Natural killer cell treated with Interleukin-12 subunit alpha and Interleukin-12 subunit beta and Interleukin-15 and Interleukin-18, amount 100 ng/mL, for 72 hours (primary cell): ENCODE measurements at places on chromosomes 7 and 10.

DNA sequence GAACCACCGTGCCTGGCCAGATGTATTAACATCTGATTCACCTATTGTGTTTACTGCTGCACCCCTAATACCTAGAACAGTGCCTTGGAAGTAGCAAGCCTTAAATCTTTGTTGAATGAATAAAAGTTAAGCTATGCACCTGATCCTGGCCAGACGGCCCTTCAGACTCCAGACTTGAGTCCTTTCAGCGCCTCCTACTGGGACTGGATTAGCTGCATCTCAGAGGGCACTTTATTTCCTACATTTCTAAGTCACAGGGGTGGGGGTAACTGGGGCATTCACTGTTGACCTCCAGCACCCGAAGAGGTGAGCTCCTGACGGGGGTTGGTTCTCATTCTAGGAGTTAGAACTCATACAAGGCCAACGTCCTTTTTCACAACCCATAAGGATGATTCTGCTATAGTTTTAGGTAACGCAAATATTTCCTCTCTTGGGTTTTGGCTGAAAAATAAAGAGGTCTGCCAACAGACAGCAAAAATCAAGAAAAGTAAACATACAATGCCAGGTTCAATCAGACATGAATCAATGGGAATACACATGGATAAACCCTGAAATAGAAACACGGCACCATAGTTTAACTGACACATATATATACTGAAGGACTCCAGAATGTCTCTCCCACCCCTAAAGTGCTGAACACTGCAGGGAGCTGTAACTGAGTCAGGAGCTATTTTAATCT lies 48.0 kb upstream of the DLG5 start:
- no peak for DNase-seq

DNA sequence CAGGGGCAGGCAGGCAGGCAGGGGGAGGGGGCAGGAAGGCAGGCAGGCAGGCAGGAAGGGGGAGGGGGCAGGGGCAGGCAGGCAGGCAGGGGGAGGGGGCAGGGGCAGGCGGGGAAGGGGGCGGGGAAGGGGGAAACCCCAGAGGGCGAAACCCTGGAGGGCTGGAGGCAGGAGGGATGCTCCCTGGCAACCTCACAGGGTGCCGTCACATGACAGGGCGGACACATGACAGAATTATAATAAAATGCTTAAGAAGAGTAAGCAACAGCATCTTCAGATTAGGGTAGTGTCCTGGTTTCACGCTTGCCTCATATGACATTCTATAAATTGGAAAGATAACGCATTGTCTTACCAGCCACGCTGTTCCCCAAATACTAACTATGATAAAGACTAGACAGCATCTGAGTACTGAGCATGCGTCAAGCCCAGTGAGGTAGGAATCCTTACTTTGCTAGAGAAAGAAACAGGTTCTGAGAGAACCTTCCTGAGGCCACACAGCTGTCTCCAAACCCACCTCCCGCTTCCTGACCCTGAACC lies 131.6 kb downstream of the DIP2C start:
- no peak for DNase-seq

DNA sequence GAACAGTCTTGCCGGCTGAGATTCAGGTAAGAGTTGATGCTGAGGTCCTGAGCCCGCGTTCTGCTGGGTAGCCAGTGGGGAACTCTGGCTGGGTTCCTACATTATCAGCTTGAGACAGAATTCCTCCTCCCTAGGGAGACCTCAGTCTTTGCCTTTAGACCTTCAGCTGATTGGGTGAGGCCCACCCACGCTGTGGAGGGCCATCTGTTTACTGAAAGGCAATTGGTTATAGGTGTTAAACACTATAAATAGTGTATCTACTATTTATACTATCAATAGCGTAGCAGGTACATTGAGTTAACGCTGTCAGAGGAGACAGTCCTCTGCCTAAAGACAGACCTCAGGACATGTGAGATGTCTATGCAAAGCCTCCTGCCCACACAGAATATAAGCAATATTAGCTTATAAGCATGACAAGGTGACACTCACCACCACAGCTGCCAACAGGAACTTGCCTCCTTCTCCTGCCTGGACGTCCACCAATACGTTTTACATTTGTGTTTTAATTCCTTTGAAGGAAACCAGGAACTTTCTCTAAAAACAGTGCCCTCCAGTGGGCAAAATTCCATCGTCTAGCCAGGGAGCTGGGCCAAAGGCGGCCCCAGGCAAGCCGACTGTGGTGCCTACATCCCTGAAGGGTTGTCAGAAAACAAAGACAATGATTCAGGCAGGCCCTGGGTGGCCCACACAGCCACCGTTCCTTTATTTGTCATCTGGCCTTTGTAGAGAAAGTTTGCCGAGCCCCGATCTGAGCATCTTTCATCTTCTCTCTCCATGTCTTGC lies 58.8 kb downstream of the INSIG1 start:
- DNase-seq, result no peak

DNA sequence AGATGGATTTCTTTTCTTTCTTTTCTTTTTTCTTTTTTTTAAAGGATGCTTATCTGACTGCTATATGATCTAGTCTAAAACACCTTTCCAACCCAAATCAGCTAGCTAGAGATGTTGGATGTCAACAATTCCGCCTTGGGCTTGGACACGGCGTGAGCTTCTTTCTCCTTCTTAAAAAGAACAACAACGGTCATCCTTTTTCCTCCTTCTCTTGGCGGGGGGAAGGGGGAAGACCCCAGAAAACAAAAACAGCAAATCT lies 1.0 kb downstream of the BEND7 start:
- no peak for DNase-seq

- no peak for DNase-seq
These were observed at the start of gene ADAM12 for GRCh38 chr10:126387931-126388911. Gene ADAM12, minus strand, starts transcription at chr10:126388477. Its CDS starts 332 bp downstream, at chr10:126388145.

- peak; percentile 39 for DNase-seq
These were observed 119.2 kb downstream of the NEURL1 start for GRCh38 chr10:103612462-103613365.

DNA sequence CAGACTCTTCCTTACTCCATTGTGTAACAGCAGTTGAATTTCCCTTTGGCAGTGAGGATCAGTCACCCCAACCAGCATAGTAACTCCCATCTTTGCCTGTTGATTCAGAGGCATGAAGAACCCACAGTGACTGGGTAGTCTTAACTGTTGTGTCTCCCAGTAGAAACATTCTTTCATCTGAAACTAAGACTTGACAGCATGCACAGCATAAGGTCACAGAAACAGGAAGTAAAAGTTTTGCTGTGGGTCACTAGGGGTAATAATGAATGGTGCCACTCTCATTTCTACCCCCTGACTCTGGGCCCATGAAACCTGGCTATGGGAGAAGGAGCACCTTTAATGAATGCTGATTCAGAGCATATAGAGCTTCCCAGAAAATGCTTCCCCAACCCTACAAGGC lies 8.3 kb upstream of the FRMPD2 start:
- DNase-seq, result no peak

GRCh38 chr7:20112696-20113095 lies 104.5 kb downstream of the MACC1 start:
- no peak for DNase-seq

DNA sequence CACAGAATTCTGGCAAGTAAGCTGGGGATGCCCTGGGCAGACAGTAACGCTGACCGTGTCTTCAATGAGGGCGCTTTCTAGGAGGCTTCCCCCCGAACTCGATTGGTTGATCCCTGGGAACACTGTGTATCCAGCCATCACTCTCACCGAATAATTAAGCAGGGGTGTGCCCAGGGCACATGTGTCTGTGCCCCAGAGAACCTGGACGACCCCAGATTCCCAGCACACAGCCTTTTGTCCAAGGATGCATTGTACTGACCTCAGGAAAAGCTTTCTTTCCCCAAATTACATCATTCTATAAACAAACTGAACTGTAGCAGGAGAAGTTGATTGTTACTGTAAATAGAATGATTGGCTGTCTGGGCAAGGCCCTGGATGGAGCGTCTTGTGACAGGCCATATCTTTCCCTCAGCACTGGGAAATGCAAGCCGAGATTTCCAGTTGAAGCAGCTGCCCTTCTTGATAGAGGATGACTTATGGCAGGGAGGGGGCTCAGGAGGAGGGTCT lies 6.6 kb upstream of the DEPP1 start:
- DNase-seq, result no peak

DNA sequence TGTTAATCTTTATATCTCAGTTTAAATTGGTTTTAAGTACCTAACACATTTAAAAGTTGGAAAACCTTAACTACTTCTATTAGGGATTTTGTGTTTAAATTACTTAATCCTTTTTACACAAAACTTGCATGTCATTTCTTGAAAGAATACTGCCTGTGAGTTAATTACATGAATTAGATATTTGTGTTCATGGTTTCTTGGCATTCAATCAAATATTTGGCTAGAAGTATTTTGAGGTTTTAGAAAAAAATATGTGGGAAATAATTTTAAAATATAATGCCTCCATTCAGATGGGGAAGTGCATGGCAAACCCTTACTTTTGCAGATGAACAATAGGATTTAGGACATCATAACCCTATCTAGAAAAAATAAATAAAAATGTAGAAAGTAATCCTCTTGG lies 186.5 kb upstream of the SEMA3E start:
- no peak for DNase-seq

DNA sequence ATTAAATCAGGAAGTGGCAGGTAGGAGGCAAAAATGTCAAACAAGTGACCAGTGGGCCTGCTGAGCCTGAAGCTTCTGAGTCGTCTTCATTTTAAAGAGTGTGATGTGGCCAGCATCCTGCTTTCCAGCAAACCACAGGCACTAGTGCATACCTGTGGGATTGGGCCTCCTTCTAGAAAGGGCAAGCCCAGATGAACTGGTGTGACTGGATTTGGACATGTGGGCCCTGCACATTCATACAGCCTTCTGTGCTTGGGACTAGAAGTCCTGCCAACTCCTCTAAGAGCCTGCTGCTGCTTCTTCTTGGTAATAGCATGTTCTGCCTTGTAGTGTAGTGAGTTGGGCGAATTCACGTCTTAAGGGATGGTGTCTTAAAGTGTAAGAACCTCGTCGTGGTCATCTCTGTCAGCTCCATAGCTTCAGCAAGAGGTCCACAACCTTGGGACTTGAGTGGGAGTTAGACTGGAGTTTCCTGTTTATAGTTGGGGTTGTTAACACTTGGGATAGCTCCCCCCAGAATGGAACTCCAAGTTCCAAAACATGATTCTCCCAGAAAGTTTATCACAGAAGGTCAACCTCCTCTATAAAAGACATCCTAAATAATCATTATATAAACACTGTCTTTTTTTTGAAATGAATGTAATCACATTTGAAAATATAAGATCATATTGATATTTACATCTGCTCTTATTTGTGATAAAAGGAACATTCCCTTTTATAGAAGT lies 11.2 kb downstream of the BMPER start:
- no peak for DNase-seq

GRCh38 chr7:157929671-157930070 lies 592.9 kb downstream of the DNAJB6 start:
- no peak for DNase-seq

DNA sequence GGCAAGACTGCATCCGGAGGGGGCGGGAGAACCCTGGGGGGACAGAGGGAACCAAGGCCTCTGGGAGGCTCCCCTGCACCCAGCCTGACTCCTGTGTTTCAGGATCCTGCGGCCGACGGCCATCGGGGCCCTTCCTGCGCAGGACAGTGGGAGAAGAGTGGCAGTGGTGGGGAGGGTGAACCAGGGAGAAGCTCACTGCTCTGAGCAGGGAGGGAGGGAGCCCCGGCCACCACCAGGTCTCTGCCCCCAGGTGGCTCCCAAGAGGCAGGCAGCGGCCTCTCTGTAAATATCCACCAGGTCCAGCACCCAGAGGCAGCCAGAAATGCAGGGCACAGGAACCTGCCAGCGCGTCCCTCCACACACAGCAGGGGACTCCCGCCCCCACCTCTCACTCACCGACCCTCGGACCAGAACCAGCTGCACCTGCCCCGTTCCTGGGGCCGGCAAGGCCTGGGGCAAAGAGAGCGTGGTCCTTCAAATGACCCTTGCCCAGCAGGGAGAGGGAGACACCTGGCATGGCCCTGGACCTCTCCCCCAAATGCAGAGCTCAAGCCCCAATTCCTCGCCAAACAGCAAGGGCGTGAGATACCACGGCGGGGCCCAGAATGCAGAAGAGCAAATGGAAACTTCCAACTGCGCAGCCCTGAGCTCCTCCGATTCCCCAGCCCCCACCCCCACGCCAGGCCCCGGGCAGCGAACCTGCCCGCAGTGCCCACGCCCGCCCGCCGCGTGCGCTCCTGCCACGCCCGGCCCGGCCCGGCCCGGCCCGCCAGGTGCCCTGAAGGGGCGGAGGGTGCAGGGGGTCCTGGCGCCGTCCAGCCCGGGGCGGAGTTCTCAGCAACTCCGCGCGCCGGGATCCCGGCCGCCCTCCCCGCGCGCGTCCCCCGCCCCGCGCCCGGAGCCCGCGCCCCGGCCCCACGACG lies 805 bp downstream of the RASGEF1A start:
- no peak for DNase-seq

- DNase-seq, result no peak
These were observed 426.4 kb downstream of the TYW1 start for GRCh38 chr7:67423065-67423464.

GRCh38 chr7:13577566-13578145 lies 411.8 kb downstream of the ETV1 start:
- no peak for DNase-seq

GRCh38 chr10:65778753-65779152 lies 1147.1 kb upstream of the LRRTM3 start:
- DNase-seq, result no peak

DNA sequence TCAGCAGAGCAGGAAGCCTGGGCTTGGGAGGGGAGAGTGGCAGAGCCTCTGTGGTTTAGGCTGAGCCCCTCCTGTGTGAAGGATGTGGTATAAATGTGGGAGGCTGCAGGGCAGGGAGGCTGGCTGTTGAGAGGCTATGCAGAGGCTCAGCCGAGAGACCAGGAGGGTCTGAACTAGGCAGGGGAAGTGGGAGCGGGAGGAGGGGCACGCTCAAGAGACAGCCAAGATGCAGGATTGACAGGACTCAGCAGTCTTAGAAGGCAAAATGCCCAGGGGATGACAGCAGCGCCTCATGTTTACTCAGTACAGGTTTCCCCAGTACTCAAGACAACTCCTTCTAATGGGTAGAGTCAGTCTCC lies 24.3 kb downstream of the BTBD16 start:
- no peak for DNase-seq

DNA sequence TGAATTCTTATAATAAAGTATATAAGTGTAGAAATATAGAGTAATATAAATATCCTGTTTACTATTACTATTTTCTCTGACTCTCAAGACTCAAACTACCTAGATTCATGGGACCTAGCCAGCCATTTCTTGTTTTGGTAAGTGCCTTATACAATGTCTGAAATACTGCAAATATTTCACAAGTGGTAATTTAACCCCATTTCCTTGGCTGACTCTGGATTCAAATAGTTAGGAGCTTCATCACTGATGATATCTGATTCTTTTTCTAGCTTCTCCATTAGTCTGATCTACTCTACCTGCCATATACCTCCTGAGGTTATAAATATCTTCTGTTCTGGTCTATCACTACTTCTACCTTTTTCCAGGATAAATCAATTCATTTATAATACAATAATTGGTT lies 6.4 kb upstream of the RALA start:
- DNase-seq, result no peak
